ENCODE measurements at places on chromosomes 12 and 14.

- no peak for DNase-seq
Observed at GRCh38 chr14:55347040-55347439, 64.6 kb downstream of the ATG14 start.

- DNase-seq: no peak
Observed at GRCh38 chr12:51910691-51911090, 3.4 kb downstream of the ACVRL1 start.

DNA sequence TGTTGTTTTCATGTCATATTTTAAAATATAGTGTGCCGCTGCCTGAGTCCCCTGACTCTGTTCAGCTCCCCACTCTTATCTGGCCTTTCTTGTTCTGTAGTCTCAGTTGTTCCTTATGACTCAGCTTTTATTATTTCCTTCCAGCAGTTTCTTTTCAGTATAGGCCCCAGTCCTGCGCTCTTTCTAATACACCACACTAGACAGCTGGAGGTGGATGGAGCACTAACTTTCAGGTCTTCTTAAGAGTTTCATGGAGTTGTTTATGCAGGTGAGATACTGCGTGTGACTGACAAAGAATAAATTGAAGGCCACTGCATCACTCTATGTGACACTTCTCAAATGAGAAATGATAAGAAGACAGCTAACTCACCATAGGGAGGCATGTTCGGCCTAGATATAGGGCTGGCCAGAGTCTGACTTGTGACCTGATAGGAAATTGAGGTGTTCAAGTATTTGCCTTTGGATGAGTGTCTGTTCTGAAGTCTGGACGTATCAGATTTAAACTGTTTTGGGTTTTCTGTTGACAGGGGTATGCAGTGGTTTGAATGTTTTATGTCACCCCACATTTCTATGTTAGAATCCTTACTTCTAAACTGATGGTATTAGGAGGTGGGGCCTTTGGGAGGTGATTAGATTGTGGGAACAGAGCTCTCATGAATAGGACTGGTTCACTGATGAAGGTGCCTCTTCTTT, 60.8 kb upstream of the CLMN start:
- no peak for DNase-seq

- no peak for DNase-seq
Observed at GRCh38 chr12:117732761-117733548, 235.8 kb downstream of the KSR2 start.

DNA sequence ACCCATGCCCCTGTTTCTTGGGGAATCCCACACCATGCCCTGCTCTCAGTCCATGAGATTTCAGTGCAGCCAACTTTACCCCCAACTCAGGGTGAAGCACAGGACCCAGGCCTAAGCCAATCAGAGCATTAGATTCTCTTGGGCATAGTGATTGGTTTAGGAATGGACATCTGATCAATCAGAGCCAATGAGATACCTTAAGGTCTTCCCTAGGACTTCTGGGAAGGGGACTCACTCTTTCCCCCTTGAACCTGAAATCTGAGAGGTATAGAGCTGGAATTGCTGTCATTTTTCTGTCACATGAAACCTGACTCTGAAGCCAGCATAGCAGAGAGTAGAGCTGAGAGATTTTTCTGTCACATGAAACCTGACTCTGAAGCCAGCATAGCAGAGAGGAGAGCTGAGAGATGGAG, 127.1 kb downstream of the ZFP36L1 start:
- no peak for DNase-seq

- DNase-seq: no peak
Observed at GRCh38 chr12:87425942-87426554, 603.2 kb downstream of the C12orf50 start.

DNA sequence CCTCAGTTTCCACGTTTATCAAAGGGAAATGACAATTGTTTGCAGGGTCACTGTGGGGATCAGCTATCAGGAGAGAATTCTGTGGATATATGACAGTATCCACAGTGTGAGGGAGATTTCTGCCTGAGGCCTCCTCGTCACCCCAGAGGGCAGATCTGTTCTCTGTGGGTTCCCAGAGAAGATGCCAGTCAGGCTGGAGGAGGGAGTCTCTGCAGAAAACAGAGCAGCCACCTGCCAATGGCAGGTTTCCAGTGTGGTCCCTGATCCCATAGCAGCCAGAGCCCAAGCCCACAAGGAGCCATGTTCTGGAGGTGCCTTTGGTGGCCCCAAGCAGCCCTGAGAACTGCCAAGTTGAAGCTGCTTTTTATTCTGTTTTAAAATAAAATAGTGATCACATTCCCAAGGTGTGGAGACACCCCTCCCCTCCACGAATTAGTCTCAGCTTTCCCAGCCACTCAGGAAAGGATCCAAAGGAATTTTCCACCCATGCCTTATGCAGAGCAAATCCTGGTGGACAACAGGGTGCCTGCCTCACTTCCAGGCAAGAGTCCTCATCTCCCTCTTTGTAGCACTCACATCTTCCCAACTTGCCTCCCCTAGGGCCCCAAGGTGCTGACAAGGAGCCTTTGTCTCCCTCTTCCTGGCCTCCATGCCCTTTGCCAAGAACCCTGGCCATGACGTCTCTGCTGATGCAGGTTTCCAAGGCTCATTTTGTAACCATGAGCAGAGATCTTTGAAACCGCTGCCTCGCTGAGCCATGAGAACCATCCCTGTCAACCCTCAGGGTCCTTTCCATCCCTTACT, 20.4 kb downstream of the CMKLR1 start:
- no peak for DNase-seq

GRCh38 chr12:101607894-101608293, 13.1 kb downstream of the MYBPC1 start:
- DNase-seq: no peak

DNA sequence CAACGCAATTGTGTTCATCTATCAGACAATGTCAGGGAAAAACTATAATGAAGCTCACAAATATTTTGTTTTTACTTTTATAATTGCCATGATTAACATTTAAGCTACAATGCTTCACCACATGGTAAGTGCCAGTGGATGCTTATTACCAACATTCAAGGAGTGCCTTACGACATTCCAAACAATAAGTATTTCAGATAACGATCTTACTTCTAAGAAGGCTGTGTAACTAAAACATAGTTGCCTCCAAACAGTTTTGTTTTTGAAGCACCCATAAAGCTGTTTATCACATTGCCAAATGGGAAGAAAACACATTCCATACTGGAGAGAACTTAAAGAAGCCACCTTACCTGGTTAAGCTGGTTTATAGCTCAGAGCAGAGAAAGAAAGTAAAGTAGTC, 78.8 kb downstream of the RPS6KA5 start:
- DNase-seq: no peak

DNA sequence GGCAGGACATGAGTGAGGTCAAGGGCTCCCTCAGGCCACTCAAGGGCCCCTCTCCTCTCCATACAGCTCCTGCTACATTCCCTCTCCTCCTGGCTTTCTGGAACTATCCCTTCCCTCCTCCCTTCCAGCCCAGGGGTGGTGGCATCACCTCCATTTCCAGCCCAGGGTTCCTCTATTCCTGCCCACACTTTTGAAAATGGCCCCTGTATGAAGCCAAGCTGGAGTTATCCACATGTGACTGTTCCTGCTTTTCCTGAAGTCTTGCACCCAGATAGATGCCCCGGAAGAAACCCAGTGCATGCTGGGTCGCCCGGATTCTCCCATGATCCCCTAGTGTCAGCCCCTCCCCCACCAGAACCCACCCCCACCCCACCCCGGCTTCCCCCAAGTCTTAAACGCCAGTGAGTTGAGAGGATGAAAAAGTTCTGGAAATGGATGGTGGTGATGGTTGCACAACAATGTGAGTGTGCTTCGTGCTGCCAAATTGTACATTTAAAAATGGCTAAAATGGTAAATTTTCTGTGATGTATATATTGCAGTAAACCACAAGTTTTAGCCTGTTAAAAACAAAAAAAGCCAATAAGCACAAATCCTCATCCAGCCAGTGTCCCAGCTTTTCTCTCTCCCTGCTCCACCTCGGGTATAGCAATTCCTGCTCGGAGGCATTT, 136.9 kb downstream of the SCARB1 start:
- no peak for DNase-seq
